Activated CD4-positive, alpha-beta T cell treated with anti-CD3 and anti-CD28 coated beads for 24 hours (primary cell): ENCODE measurements at places on chromosomes 5 and 9.

DNA sequence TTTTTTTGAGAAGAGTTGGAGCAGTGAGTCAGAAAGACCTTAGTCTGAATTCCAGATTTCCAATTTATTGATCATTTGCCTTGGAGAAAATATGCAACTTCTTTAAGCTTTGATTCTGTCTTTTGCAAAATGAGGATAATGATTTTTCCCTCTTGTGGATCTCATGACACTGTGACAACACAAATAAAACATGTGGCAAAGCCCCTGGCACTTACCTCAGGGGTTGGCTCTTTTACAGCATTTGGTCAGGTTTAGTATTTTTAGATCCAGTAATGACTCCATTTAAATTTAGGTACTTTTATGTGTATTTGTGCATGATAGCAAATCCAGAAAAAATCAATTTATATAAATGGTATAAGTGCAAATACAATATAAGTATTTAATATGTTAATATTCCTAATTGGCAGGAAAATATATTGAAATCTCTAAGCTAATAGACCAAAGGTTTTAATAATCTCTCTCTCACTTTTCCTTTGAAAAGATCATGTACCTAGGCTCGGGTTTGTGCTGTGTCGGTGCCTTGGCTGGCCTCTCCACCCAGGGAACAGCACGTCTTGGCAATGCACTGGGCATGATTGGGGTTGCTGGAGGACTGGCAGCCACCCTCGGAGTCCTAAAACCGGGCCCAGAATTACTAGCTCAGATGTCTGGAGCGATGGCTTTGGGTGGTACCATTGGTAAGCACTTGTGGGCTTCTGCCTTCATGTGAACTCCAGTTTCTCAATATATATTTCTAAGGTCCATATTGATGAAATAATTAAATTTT is 49.7 kb downstream of the NNT start:
- DNase-seq = no peak

- no peak for DNase-seq
These were observed at the start of gene FUT7 for GRCh38 chr9:137031904-137032640. TSS of gene FUT7 (minus strand) at chr9:137032088. CDS start at chr9:137031991, 97 bp downstream.

GRCh38 chr5:130402906-130403305 is 498.6 kb downstream of the CHSY3 start:
- DNase-seq = no peak

DNA sequence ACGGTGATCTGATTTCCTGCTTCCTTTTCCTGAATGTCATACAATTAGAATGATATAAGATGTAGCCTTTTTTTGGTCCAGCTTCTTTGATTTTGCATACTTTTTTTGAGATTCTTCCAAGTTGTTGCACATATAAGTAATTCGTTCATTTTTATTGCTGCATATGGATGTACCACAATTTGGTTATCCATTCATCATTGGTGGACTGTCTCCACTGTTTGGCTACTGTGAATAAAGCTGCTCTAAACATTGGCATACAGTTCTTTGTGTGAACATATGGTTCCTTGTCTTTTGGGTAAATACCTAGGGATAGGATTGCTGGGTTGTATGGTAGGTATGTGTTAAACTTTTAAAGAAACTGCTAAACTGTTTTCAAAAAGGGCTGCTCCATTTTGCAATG is 52.6 kb downstream of the OR1J1 start:
- no peak for DNase-seq

- no peak for DNase-seq
These were observed 61.9 kb upstream of the ELL2 start for GRCh38 chr5:96023518-96023917.

DNA sequence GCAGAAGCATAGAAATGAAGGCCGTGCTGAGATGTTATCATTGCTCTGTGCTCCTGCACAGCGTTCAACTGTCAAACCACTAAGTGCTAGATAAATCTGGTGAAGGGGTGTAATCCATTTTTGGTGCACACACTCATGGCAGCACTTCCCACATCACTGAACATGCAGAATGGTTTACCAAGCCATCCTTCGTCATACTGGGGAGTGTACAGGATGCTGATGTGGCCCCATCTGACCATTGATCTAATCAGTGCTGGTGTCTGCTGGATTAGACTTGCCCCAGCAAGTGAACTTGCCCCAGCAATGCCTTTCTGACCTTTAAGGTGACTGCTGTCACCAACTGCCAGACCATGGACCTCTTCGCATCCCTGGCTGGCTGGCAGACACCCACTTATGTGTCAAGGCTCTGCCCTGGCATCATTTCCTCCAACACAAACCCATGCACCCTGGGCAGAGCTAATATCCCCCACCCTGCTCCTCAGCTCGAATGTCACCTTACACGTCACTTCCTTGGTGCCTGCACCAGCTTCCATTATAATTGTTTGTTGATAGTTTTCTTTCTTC is 4.2 kb upstream of the SEMA4D start:
- no peak for DNase-seq

- no peak for DNase-seq
These were observed 289.9 kb downstream of the DMAC1 start for GRCh38 chr9:7509576-7510145.

DNA sequence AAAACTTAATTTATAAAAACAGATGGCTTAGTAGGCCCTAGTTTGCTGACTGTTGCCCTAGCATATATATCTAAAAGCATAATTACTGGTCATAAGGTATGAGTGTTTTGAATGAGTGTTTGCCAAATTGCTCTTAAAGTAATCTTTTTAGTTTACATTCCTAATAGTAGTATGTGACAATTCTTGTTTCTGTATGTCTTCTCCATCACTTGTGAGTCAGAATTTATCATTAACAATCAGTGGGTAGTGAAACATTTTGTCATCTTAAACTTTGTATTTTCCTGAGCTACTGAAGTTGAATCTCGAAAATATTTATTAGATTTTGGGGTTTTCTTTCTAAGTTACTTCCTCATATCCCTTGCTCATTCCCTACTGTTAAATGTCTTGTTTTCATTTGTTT is 49.6 kb downstream of the APC start:
- no peak for DNase-seq
